Uterus (tissue), 4 donors: ENCODE measurements at places on chromosomes 4 and X.

GRCh38 chr4:88352062-88352740, 26.5 kb upstream of the HERC6 start:
- DNase-seq: no peak

DNA sequence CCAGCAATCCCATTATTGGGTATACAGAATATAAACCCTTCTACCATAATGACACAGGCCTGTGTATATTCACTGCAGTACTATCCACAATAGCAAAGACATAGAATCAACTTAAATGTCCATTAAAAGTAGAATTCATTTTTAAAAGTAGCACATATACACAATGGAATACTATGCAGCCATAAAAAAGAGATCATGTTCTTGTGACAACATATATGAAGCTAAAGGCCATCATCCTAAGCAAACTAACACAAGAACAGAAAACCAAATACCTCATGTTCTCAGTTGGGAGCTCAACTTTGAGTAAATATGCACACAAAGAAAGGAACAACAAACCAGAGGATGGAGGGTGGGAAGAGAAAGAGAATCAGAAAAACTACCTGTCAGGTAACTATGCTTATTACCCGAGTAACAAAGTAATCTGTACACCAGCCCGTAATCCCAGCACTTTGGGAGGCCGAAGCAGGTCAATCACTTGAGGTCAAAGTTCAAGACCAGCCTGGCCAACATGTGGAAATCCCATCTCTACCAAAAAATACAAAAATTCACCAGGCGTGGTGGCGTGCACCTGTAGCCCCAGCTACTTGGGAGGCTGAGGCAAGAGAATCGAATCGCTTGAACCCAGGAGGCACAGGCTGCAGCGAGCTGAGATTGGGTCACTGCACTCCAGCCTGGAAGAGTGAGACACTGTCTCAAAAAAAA, 22.8 kb downstream of the DHX15 start:
- DNase-seq: no peak

DNA sequence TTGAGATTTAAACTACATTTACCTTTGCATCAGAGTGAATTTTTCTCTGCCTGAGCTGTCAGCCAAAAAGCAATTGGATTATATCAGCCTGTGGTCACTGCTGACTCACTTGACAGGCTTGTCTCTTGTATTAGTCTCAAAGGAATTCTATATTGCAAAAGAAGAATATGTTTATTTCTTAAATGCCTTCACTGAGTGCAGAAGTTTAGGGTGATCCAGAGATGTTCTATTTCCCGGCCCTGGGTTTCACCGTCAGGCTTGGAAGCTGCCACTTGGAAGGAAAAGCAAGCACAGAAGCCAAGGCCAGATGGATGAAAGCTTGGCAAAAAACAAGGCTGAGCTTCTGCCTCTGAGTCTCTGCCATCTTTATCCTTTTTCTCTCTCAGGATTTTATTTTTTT, 80.9 kb downstream of the FAM114A1 start:
- peak; percentile 34 for DNase-seq

- no peak for DNase-seq
These were observed 1.5 kb downstream of the FRYL start for GRCh38 chr4:48778431-48779094.

GRCh38 chrX:15207384-15207783, 62.5 kb downstream of the ASB9 start:
- no peak for DNase-seq

DNA sequence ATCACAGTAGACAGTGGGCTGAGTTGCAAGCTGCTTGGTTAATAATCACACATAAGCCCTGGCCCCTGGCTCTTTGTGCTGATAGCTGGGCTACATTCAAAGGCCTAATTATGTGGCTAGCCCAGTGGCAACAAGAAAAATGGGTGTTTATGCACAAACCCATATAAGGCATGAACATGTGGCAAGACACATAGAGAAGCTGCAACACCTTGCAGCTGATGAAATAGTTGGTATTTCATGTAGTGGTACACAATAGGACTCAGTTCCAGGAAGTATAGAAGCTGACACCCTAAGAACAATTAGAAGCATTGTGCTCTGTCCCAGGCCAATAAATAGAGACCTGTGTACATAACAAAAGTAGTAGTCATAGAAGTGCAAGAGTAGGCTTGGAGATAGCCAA, 14.6 kb upstream of the ZNF630 start:
- no peak for DNase-seq

- peak; percentile 27 for DNase-seq
These were observed 246.2 kb downstream of the SCFD2 start for GRCh38 chr4:53119680-53120079.

DNA sequence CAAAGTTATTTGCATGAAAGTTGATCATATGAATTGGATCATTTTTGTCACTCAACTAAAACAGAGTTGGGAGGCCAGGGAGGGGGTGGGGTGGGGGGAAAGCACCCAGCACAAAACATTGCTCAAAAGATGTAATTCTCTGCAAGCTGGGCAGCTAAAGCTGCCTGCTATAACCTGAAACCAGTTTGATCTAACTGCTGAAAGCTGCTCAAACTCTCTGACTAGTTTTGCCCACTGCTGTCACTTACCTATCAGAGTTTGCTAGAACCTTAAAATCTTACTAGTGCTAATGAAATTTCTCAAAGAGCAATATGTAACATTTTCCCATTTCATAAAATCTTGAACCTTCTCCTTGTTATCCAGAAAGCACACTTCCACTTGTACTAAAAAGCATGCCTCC, 10.4 kb downstream of the CXCL8 start:
- DNase-seq: no peak

DNA sequence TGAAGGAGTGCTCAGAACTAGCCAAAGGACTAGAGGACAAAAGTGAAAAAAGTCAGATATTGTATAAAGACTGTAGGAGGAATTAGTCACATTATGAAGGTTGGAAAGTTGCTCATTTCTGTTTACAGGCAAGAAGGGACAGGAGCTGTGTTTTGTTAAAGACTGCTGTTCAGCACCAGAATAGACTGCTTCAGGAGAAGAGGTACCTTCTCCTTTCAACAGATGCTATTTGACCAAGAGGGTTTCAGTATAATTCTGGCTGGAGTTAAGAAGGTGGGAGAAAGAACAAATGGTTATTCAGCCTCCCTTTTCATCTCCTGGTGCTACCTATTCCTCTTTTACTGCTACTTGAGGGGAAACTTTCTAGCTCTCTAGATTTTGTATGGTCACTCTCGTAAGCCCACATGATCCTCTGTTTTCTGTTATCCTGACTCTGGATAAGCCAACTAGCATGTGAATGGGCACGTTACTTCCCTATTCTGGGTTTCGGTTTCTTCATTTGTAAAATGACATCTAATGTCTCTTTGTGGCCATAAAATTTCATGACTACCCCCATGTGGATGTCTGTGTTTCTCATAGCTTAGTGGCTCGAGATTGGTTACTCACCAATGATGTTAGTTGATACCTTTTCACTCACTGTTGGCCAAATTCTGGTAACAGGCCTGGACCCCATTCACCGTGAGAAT, 68.9 kb downstream of the SH2D1A start:
- DNase-seq: no peak

- no peak for DNase-seq
These were observed 27.1 kb downstream of the STAG2 start for GRCh38 chrX:123988423-123989111.

- DNase-seq: no peak
These were observed 12.2 kb upstream of the AMOT start for GRCh38 chrX:112852851-112853250.

- DNase-seq: no peak
These were observed 69.4 kb upstream of the GABRA2 start for GRCh38 chr4:46459308-46459707.
